ENCODE measurements at places on chromosomes 5 and 9.

- DNase-seq, result no peak
Observed at GRCh38 chr5:133581348-133581747, 31.0 kb downstream of the FSTL4 start.

- DNase-seq, result no peak
Observed at GRCh38 chr9:27395484-27395921, 98.6 kb upstream of the EQTN start.

GRCh38 chr9:132630116-132630515 is 39.7 kb downstream of the DDX31 start:
- DNase-seq, result no peak

- no peak for DNase-seq
Observed at GRCh38 chr5:75335952-75336614, 937 bp upstream of the HMGCR start.

DNA sequence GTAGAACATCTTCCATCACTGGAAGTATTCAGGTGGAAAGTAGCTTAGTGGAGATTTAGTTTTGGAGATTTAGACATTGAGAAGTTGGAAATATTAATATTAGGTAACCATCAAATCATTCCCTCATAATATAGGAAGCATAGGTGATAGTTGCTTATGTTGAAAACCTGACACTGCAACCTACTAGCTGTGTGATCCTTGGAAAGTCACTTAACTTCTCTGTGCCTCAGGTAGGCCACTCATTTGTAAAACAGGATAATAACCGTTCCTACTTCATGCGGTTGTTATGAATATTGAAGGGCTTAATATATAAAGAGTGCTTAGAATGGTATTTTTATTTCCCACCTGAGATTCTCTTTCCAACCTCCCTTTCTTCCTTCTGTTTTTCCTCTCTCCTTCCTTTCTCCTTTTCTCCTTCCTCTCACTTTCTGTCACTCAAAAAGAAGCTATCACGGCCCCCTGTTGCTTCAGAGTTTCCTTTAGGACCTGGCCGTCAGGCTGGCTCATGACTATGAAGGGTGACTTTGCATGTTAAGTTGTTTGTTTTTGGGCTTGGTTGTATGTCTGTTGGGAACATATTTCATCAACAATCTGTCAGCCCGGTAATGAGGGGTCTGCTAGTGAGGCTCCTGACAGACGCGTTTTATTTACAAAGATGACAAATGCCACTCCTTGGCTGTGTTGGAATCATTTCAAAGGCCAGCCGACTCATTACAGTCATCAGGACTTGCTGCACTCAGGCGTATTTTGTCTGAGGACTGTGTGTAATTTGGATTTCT is 31.0 kb downstream of the DOCK2 start:
- no peak for DNase-seq

DNA sequence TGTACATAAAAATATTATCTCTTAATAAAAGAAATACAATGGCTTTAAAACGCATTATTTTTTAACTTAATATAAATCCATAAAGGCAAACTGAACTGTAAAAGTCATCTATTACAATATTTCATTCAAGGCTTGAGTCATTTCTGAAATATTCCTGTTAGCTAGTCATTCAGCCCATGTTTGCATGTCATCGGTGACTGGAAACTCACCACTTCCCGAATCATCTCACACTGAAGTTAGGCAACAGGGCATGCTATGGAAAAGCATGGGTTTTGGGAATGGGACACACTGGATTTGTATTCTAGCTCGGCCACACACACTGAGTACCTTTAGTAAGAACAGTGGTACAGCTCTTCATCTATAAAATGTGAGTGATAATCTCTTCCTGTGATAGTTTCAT is 691.1 kb upstream of the C9orf72 start:
- DNase-seq, result no peak

- DNase-seq, result no peak
Observed at GRCh38 chr9:81906671-81907070, 21.6 kb upstream of the SPATA31D4 start.

GRCh38 chr9:105683688-105684275 is 10.6 kb upstream of the TMEM38B start:
- no peak for DNase-seq

GRCh38 chr5:67771221-67771620 is 444.3 kb upstream of the PIK3R1 start:
- DNase-seq, result no peak

DNA sequence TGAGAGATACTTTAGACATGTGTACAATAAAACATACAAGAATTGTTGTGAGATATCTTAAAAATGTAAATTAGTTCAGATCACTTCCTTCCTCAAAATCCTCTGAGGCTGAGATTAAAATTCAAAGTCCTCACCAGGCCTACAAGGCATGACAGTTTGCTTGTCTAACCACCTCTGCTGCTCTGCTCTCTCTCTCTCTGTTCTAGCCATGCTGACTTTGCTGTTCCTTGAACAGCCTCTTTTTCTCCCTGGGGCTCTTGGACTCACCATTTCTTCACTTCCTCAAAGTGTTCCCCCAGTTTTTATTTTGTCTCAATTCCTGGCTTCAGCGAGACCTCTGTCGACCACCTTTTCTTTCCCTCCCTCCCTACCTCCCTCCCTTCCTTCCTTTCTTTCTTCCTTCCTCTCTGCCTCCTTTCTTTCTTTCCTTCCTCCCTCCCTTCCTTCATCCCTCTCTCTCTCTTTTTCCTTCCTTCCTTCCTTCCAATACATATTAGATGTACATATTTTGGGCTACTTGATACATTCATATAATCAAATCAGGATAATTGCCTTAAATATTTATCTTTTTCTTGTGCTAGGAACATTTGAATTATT is 27.0 kb downstream of the CATSPER3 start:
- DNase-seq, result no peak

- no peak for DNase-seq
Observed at GRCh38 chr5:33891446-33891787, 373 bp downstream of the ADAMTS12 start.

- DNase-seq, result no peak
Observed at GRCh38 chr5:143516249-143516648, 112.8 kb upstream of the NR3C1 start.

GRCh38 chr9:74172874-74173273 is 324.3 kb upstream of the RORB start:
- DNase-seq, result no peak

GRCh38 chr9:115978659-115979096 is 174.9 kb upstream of the PAPPA start:
- no peak for DNase-seq

DNA sequence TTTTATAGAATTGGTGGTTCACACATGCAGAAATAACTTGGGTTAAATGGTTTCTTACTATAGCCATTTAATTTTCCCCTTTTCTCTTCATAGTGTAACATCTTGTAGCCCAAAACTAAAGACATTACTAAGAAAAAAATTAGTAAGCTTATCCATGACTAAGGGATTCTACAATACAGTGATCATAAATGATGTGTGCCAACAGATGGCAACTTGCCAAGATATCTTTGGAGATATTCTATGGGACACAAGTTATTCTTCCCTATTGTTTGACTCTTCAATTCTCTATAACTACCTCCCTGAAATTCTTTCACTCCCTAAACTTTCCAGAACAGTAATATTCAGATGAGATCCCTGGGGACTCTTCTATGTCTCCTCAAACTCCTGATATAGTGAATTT is 580.6 kb downstream of the PTPRD start:
- no peak for DNase-seq

- DNase-seq, result no peak
Observed at GRCh38 chr5:54007827-54008777, 302.3 kb downstream of the ARL15 start.

DNA sequence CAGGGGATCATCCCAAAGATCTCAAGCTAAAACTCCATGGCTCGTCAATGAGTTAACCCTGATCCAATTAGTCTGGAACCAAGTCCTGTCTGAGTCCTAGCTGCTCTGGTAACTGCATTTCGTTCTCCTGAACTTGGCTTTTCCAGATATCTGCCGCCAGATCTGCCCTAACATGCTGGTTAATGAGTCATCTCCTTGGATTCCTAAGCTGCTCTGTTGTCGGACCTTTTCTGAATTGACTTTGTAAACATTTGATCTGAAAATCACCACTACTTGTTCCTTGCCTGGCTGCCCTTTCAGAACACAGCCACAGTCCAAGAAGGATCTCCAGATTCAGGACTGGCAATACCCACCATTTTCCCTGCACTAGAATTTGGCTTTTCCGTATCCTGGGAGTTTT is 473.0 kb downstream of the ZSWIM6 start:
- no peak for DNase-seq

DNA sequence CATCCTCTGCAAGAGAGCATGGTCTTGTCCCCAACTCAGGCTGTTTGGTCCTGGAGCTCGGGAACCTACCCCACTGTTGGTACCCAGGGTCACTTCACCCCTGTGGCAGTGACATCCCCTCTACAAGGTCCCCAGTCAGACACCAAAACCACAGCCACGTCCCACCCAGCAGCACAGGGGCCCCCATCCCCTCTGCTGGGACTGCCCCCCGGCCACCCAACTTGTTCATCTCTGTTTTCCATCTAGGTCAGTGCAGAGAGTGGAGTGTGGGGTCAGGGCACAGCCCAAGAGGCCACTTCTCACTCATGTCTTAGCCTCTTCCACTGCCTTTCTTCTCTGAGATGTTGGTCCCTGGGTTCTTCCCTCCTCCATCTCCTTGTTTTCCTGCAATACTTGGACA is 233.9 kb upstream of the NFIL3 start:
- no peak for DNase-seq

- no peak for DNase-seq
Observed at GRCh38 chr9:81052846-81053245, 636.5 kb downstream of the TLE1 start.

GRCh38 chr9:92968081-92968480 is 20.8 kb downstream of the FGD3 start:
- DNase-seq, result no peak

- no peak for DNase-seq
Observed at GRCh38 chr5:77633709-77634108, 4.8 kb downstream of the OTP start.

DNA sequence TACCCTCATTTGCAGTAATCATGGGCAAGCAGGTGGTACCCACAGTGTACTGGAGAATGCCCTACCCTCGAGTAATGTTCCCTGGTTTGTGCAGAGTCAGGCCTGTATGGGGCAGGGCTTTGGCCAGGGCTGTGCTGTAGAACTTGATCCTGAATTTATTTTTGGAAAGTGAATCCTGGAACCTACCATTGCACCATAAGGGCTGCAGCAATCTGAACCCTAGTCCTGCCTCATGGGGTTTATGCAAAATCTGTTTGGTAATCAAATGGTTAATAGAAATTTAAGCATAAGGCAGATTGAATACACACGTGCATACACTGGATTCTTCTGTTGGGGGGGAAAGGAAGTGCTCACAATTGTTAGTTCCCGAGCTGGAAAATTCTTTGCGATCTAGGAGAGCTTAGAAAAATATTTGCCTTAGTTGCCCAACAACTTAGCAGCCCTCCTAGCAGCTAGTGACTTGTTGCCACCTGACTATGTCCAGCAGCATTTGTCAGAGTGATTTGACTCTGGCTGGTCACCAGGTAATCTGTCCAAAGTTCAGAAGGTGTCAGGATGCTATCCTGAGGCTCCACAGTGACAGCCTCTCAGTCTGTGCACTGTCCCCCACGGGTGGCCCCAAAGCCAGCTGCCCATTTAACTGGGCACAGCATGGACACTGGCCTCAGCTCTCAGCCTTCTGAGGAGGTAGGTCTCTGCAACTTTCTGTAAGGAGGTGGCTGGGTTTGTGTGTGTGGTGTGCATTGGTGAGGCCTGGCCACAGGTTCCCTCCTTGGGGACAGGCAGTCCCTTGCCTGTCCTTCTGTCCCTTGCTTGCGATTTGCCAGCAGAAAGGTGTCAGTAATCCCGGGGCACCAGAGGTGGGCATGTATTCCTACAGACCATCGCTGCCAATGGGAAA is 8.3 kb downstream of the MVB12B start:
- no peak for DNase-seq

DNA sequence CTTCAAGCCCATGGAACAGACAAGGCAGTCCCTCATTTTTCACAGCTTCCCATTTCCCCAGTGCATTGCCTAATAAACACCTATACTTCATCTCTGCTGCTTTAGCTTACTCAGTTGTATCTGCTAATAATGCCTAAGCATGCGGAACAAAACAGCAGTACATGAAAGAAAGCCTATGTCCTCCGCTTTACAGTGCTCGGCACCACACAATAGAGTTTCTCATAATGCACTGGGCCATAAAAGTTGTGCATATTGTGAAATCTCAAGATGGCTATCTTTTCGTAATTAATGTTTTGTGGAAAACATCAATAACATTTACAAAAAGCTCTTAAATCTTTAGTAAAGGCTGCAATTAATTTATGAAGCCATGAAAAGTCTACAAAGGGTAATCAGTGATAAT is 69.3 kb downstream of the DENND1A start:
- DNase-seq, result no peak

GRCh38 chr9:68808338-68808890 is 103.4 kb downstream of the PIP5K1B start:
- DNase-seq, result no peak

DNA sequence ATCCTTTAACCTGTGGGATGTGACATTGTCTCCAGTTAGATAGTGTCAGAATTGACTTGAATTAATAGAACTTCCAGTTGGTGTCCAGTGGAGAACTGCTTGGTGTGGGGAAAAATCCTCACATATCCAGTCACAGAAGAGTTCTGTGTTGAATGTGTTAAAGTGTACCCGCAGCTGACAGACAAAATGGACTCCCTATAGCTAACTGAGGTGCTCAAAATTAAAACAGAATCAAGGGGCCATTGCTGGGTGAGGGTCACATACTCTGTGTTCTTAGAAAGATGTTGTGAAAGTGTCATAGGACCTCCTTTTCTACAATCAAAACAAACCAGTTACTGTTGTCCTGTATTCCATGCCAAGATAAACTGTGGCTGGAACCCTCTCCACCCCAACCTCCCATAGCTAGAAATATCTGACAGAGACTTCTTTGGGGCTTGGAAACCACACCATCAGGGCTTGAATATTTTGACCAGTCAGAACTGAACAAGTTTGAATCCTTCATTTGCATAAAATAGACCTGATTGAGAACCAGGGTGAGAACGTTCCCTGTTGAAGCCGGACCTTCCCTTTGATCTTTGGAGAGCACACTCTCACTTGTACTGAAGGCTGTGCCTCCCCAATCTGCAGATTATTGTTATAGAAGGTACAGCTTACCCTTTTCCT is 164.0 kb upstream of the ZNF608 start:
- DNase-seq, result no peak

DNA sequence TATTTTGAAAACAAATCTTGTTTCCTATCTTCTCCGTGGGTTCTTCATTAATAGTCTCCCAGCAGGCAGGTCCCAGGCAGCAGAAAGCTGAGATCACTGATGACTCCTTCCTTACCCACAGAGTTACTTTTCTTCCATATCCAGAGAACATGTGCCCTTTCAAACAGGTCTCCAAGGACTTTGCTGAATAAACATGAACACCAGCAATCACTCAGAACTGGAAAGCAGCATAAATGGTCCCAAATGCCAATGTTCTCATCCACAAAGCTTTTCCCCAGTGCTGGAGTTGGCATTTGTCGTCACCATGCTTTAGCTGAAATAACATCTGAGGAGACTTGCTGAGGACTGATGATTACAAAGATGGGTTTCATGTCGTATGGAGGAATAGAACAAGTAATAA is 134.0 kb downstream of the YIPF5 start:
- no peak for DNase-seq

GRCh38 chr5:34684281-34684979 is 28.3 kb downstream of the RAI14 start:
- no peak for DNase-seq

Data from activated naive CD8-positive, alpha-beta T cell treated with anti-CD3 and anti-CD28 coated beads, Interleukin-2, amount 50 U/mL, for 16 hours (primary cell).